Mesenteric fat pad (tissue), 1 donor: ENCODE measurements at places on chromosomes 4 and X. TPM values are rescaled to one million over a fixed set of nuclear protein-coding genes. Genes with fewer than 3 reads are reported as not detected.

Gene MGARP
- total RNA-seq = 0.39 TPM

Gene TCEAL6
- not detected for total RNA-seq

Gene PDE6B
- total RNA-seq = 2.9 TPM

Gene TMPRSS11F
- not detected for total RNA-seq
